ENCODE measurements at places on chromosomes 6 and 20.

DNA sequence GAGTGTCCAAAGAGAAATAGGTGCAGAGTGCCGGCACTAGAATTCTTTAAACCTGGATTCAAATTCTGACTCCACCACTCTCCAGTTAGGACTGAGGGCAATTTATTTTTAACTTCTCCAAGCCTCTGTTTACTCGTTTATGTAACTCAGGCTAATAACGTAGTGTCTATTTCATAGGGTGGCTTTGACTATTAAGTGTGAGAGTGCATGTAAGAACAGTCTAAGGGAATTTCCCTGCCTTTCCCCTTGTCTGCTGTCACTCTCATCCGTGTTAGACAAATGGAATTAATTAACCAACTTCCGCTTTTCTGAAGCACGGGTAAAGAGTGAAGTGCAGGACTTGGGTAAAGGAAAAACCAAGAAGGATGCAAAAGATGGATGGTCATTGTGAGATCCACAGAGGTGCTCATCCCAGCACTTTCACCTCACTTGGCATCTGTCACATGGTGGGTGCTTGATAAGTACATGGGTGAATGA, 4.1 kb upstream of the ZKSCAN8 start:
- no peak for DNase-seq

GRCh38 chr6:473768-474452, 82.4 kb downstream of the IRF4 start:
- no peak for DNase-seq

- no peak for DNase-seq
Observed at GRCh38 chr20:48070991-48071652, 285.8 kb upstream of the SULF2 start.

GRCh38 chr20:64162239-64162910, 1.9 kb upstream of the MYT1 start:
- no peak for DNase-seq

GRCh38 chr6:20810727-20811108, 276.5 kb downstream of the CDKAL1 start:
- no peak for DNase-seq

DNA sequence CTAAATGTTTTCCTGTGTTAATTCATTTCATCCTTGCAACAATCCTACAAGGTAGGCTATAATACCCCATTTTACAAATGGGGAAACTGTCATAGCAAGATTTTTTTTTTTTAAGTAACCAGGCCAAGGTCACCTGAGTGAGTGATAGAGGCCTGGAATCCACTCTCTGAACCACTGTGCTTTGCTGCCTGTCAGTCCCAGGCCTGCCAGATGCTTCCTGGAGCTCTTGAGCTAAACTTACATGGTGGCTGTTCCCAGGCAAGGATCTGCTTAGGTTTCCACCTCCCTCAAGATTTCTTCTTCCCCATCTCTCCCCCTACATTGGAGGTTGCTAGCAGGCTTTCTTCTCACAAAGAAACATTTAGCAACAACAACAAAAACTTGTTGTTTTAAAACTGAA, 32.7 kb upstream of the RNF8 start:
- no peak for DNase-seq

DNA sequence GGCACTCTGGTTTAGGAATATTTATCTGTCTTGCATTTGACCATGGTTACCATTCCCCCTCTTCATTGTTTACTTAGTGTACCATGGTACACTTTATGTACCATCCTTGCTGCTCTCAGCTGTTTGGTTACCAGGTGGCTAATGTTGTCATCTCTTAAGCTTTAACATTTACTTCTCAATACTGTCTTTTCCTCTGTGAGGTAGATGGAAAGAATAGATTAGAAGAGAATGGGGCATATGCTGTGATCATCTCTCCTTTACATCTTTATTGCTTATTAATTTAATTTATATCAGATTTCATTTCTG, 109.2 kb downstream of the NCOA3 start:
- no peak for DNase-seq

- DNase-seq = peak; percentile 81
Observed at GRCh38 chr6:30450909-30451841, 38.1 kb upstream of the HLA-E start.

DNA sequence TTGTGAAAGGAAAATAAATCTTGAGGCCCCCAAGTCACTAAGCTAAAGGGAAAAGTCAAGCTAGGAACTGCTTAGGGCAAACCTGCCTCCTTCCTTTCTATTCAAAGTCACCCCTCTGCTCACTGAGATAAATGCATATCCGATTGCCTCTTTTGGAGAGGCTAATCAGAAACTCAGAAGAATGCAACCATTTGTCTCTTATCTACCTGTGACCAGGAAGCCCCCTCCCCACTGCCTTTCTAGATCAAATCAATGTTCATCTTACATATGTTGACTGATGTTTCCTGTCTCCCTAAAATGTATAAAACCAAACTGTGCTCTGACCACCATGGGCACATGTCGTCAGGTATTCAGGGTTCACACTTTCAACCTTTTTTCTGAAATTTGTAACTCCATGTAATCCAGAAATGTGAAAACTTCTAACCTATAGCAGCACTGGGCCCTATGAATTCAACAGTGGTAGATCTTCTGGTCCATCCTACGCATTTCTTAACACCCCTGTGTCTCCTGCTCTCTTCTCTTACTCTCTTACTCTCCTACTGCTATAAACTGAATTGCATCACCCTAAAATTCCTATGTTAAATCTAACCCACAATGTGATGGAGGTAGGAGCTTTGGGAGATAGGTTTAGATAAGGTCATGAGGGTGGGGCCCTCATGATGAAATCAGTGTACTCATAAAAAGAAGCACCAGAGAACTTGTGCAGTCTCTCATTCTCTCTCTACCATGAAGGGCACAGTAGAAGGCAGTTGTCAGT, 89.3 kb downstream of the EPB41L2 start:
- DNase-seq = no peak

GRCh38 chr6:73204252-73204651, 21.0 kb downstream of the KHDC1L start:
- DNase-seq = no peak

GRCh38 chr20:47764154-47764733, 21.0 kb downstream of the SULF2 start:
- DNase-seq = no peak

DNA sequence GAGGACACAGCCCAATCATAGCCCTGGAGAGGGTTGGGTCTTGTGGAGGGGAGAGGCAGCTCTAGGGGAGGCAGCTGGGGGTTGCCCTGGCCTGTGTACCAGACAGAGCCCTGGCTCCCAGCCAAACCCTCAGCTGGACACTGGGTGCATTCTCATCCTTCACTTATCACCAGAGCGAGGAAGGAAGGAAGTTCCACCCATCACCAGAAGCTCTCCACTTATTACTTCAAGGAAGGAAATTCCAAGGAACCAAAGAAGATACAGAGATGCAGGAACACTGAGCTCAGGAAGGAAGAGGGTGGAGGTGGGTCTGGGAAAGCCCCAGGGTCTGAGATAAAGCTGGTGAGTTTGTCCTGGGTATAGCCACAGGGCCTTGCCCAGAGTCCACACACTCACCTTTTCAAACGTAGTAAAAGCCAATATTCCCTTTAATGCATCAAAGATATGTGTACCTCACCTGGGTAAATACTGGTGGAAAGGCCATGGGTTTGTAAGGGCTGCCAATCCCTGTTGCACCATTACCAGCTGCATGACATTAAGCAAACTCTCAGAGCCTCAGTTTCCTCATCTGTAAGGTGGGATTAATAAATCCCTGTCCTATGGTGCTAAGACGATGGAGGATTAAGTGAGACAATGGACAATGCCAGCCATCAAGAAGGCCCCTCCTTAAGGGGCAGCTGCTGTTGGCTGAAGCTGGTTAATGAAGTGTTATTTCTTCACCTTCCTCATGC, 109.7 kb upstream of the NAA20 start:
- DNase-seq = no peak

- no peak for DNase-seq
Observed at GRCh38 chr20:6884114-6884513, 116.6 kb downstream of the BMP2 start.

DNA sequence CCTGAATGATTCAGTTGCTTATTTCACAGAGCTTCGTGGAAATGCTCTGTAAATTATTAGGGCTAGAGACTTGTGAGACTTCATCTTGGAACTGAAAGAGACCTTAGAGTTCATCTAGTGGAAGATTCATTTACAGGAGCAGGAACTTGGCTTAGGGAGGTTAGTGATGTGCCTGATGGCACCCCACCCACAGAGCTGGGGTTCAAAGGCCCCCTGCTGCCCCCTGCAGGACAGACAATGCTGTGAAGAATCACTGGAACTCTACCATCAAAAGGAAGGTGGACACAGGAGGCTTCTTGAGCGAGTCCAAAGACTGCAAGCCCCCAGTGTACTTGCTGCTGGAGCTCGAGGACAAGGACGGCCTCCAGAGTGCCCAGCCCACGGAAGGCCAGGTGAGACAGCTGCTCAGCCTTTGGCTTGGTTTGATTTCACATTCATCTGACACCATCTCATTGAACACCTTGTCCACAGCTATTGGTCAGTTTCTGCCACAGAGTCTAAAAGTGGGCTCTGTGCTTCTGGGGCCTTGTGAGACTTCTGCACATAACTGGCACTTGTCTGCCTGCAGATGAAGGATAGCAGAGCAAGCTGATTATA, 25.1 kb downstream of the MYBL2 start:
- DNase-seq = peak; percentile 80

DNA sequence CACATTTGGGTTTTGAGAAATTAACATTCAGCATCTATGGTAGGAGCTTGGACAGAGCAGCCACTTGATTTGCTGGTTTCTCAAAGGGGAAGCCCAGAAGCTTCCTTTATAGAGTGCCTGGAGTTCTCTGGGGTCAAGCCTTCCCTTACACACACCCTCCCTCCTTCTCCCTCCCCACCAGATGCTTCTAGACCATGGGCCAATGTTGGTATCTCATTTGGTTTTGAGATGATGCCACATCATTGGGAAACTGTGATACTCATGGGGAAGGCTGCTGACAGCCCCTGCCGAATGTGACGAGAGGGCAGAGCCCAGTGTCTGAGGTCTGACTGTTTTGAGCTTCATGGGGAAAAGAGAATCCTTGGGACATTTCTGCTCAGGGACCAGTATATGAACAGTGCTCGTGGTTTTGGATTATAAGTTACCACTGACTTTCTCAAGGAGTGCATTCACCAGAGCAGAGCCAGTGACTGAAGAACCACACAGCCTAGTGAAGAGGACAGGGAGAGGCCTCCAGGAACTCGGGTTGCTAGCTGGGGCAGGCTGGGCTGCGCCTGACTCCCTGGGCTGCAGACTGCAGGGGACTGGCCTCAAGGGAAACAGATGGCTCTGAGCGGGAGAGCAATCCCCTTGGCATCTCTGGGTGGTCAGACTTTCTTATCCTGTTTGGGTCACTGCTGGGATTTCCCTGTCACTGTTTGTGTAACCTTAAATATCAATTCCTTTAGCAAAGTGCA, 46.4 kb upstream of the CST5 start:
- no peak for DNase-seq

DNA sequence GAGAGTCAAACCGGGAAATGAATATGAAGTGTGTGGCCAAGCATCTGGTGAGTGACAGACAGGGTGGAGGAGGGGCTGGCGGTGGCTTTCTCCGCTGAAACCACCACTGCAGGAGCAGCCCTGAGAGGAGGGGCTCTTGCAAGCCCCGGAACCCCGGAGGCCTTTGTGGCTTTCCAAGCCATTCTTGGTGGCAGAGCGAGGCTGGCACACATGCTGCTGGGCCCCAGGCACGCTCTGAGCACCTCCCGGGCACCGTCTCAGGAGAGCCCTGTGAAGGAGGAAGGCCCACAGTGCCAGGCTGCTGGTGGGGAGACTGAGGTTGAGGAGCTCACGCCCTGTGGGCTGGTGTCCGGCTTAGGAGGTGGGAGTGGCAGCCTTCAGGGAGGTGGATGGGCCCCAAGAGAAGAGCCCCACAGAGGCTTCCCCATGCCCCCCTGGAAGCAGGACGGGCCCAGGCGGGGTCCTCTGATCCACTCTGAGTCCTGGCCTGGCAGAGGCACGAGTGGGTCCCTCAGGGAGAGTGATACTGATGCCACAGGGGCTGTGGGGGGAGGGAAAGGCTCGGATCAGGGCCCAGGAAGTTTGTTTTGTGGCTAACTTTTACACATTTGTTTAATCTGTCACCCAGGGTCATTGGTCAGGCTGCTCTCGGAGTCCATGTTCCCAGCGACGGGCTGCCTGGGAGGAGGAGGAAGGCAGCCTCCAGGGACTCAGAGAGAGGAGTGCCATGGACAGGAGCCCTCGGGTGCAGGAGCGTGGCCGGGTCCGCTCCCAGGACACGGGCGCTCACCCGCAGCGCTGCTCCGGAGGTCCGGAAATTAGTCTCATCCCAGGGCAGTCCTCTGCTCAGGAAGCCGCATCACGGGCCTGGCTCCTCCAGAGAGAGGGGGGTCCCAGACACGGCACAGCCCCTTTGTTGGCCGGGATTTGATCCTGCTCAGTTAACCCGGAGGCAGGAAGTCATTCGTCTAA, 170.7 kb downstream of the ERMARD start:
- DNase-seq = no peak

GRCh38 chr6:168022488-168023321, 25.2 kb downstream of the KIF25 start:
- DNase-seq = no peak

DNA sequence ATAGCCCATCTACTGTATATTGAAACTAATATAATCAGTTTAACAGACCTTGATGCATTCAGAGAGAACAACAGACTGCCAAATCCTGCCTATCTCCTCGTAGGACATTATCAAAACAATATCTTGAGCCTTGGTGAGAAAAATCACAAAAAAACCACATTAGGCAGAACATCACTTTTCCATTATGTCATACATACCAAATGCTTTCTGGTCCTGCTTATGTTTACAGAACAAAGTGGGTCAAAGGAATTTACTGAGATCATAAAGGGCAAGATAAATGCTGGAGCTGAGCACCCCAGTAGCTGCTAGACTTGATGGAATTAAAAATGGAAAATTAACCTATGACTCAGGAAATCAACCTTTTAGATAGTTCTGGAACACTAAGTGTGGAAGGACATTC, 195.3 kb upstream of the KCNK16 start:
- peak; percentile 44 for DNase-seq

DNA sequence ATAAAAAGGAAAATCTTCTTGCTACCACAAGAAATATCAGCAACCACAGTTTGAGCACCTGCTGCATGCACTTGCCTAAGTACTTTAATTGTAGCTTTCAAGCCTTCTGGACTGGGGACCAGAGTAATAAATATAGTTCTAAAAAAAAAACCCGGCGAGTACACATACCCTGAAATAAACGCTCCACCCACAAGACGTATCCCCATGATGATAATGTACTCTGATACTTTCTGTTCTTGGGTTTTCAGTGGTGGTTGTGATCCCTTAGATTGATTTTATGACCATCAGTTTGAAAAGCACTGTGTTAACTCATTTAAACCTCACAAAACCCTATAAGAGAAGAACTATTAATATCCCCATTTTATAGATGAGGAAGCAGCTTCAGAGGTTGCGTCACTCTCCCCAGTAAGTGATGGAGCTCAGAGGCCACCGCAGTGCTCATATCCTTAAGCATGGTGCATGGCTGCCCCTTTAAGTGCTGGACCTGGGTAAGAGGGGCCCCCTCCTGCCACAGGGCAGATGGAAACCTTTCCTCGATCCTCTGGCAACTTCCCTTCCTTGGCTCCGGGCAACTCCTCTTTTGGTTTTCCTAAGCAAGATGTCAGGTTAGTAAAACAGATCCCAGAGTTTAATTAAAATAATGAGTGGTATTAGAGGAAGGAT, 67.3 kb downstream of the KCNB1 start:
- no peak for DNase-seq
